ENCODE measurements at places on chromosomes 6 and 20.

DNA sequence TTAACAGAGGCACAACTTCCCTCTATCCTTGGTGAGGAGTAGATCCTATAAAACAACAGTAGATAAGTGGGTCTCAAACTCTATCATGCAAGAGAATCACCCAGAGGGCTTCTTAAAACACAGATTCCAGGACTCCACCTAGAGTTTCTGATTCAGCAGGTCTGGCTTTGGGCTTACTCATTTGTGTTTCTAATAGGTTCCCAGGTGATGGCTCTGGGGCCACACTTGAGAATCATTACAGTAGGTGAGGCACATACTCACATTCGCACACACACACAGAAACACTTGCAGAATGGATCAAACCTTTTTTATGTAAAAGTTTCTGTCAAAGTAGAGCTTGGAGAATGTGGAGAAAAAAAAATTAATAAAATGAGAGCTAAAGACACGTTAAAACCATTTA, 52.4 kb downstream of the TMEM242 start:
- no peak for DNase-seq

DNA sequence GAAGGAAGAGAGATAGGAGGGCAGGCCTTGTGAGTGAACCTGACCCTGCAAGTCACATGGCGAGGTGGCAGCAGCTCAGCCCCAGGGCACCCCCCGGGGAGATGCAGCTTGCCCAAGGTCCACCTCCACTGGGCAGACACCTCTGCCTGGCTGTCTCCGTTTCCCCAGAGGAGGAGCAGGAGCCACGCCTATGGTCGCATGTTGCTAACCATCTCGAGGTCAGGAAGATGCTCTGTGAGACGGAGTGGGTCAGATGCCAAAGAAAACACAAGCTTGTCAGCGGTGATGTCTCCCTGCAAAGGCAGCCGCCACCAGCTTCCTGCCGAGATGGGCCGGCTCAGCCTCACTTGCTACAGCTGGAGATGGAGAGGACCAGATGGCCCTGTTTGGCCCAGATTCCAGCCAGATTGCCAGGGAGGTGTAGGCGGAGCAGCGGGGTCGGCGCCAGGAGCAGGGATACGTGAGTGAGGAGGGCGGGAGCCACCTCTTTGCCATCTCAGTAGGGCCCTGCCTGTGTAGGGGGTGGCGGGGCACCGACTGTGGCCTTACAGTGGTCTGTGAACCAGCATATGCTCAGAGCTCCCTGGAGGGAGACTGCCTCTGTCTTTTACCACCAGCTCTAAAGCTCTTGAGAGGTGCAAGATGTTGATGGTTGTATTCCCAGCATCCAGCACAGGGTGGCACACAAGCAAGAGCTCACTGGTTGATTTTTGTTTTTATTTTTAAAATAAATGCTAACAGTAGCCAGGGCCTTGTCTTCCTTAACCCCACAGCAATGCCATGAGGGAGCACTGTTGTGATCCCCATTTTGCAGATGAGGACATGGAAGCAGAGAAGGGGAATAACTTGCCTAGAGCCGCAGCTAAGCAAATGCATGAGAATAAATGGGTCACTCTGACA, 42.9 kb upstream of the FAM83D start:
- DNase-seq, result no peak

DNA sequence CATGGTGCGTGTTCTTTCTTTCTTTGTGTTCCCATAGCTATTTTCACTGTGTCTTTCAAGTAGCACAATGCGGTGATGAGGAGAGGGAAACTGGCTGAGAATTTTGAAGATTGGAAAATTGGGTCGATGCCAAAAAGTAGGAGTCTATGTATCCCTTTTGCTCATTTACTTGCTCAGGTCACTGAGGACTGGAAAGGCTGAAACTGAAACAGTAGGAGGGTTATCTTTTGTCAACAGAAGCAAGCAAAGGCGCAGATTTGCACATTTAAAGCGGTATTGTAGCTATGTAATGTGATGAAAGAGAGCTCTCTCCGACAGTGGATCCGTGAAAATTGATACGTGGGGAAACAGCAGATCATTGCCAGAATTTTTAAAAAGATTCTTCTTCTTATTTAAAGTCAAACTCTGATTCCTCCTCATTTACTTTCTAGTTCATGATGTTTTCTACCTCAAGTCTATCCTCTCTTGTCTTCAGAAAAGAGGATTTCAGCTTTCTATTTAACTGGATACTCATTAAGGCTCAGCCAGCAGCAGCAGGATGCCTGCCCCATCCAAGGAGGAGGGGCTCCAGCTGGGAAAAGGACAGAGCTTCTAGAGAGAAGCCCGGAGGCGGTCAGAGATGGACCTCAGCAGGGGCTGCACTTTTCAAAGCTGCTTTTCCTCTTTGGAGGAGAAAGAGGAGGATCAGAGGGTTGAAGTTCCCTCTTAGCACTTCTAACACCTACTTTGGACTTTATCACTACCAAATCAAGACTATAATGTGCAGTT, 15.9 kb upstream of the FYN start:
- DNase-seq, result no peak

- DNase-seq, result no peak
Measured at GRCh38 chr6:36033935-36034334, 6.3 kb downstream of the MAPK14 start.

DNA sequence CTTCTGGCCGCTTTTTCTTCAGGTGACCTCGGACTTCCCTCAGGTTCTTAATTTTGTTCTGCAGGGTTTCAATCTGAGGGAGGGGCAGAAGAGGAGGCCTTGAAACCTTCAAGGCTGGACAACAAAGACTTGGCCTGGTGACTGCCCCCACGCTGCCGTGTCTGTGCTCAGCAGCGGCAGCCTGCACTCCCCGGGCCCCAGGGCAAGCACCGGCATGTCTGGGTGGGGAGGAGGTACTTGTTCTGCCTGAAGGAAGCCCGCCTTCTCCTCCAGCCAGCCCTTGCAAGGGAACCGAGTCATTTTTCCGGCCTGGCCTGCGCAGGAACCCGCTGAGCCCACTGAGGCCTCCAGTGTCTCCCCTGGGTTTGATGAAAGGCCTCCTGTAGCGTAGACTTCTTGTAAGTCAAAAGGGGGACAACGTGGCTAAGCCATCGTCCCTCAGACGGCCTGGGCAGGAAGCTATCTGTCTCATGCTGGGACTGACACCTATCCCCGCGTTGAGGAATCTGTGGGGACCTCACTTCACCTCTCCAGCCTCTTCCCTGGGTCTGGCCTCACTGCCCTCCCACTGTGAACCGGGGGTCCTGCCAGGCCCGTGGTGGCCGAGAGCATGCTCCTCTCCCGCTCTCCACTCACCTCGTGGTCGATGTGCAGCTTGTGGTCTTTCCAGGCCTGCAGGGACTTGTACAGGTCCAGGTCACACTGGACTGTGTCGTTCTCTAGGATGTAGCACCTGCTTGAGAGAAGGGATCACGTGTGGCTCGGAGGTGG, 119.9 kb downstream of the SULF2 start:
- no peak for DNase-seq

GRCh38 chr6:37239526-37239925, 18.0 kb upstream of the TBC1D22B start:
- DNase-seq, result no peak

DNA sequence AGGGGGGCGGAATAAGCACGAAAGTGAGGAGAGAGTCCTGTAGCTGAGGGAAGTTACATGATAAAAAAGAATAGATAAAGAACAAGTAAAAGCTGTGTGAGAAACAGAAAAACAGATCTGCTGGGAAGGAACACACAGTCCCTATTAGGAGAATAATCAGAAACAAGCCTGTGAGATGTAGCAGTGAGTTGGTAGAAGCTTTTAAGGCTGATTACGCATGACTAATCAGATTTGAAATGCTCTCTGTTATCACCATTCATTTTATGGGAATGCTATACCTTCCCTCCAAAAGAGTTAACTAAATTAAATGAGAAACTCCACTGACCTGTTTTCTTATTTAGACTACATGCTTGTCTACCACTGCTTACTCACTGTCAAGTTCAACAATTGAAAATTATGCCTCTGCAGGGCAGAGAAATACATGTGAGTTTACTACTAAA, 15.8 kb downstream of the REPS1 start:
- DNase-seq, result no peak

DNA sequence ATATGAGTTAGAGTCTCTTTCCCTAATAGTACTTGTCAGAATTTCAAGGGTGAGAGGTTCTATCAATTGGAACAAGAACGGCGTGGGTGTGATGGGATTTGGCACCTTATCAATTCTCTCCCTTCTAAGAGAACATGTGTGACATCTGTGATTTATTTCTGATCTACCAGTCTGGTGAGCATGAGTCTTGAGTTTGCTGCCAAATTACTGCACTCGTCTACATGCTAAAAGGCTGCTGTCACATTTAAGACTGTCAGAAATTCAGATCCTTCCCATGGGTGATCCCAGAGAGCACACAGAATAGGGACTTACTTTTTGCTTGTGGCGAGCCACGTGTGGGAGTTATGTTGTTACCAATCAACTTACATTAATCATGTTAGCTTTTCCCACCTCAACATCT, 370.2 kb upstream of the SASH1 start:
- DNase-seq, result no peak

DNA sequence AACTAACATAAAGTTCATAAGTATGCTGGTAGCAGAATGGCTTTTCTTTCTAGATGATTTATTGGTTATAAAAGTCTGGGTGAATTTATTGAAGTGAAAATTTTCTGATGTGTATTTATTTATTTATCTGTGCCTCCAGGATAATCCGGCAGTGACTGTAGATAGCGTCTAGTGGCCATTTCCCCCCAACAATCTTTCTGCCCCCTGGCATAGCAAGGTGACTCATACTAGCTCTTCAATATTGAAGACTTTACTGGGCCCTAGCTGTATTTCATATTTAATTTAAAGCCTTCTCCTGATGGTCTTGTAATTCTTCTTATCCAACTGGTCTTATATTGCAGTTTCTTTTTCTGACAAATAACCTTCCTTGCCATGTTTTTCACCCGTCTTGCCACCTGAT, 154.1 kb upstream of the SGK1 start:
- no peak for DNase-seq

DNA sequence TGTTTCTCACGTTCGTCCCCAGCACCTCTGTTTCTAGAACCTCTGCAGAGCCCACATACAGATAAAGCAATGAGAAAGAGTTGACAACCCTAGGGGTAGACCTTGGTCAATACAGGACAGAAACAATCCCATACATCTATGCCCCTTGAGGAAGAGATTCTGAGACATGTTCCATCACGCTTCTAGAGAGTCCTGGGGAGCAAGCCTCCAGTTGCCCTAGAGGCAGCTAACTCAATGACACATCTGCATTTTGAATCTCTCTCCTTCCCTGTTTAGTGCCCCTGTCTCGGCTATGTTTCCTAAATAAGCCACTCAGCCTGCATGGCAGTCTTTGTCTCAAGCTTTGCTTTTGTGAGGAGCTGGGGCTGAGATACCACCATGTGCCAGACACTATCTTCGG, 435.3 kb downstream of the CD83 start:
- no peak for DNase-seq

GRCh38 chr6:25815194-25815593, 16.7 kb downstream of the SLC17A1 start:
- DNase-seq, result no peak

DNA sequence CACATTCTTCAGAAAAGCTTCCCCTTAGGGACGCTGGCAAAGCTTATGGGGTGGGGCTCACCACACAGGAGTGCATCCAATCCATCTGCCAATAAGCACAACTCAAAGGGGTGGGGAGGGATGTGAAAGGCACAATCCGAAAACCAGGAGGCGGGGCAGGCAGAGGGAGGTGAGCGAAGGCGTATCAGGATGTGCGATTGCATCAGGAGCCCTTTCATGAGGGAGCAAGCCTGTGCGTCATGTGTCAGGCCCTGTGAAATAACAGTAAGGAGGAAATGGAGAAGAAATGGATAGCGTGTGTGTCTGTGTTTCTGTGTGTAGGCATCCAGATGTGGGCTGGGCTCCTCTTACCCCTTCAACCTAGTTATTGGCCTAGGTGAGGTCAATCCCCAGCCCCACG, 382.4 kb upstream of the CDH4 start:
- DNase-seq, result no peak

DNA sequence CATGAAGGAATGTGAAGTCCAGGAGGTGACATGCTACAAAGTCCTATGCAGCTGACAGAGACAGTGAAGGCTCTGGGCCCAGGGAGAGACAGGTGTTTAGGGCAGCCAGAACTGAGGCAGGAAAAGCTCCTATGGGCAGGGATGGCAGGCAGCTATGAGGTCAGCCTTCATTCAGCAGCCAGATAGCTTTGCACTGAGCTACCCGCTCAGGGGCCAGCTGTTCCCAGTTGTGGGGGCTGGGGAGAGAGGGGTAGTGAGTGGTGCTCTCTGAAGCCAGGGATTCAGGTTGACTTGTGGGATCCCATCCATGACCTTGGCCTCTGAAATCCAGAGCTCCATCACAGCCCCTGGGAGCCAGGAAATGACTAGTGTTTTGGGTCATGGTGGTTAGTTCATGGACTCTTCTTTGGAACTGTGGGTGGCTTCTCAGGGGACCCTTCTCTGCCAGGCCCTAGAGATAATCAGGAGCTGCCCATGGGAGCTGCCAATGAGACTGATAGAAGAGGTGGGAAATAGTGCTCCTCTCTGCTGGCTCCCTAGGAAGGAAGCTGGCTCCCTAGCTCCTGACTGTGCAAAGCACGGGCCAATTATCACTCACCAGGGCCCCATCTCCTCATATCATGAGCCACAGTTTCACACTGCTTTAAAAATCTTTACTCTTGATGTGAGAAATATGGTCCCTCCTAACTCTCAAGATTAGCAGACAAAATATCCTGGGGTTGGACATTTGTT, 127.7 kb downstream of the VEGFA start:
- DNase-seq, result no peak

- peak; percentile 4 for DNase-seq
Measured at GRCh38 chr20:7926767-7927166, 13.5 kb downstream of the HAO1 start.

DNA sequence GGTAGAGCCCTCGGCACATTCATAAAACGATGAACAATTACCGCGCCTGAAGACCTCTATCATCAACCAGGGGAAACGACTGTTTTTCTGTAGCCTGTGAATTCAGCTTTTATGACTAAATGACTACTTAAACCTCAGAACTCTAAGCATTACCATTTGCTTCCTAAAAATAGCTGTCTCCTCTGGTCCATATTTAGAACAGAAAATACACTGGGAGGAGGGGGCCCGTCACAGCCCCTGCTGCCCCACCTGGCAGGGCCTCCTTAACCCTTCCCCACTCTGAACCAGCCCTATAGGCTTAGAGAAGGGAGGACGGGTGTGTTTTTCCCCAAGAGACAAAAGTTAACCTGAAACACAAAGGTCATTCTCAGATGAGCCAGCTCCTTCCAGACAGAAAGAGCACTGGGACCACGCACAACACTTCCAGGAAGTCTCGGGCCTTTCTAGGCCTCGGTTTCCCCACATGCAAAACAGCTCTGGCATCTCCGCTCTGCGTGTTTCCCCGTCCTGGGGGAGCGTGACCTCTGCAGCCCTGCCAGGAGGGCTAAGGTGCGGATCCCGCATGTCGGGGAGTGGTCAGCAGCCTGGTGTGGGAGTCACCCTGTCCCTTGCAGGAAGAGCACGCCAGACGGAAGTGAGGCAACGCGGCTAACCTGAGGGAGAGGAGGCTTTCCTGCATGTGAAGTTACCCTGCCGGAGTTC, 193.9 kb downstream of the DLL1 start:
- no peak for DNase-seq

- DNase-seq, result no peak
Measured at GRCh38 chr20:57395111-57395966, 4.1 kb downstream of the RBM38 start.

- DNase-seq, result no peak
Measured at GRCh38 chr20:32191873-32192272, 15.7 kb downstream of the PLAGL2 start.

Data from NCI-H510A treated with DMSO at 0.1 percent for 48 hours (cell line).